ENCODE measurements at places on chromosomes 13 and 19.

- DNase-seq, result no peak
These were observed 9.7 kb downstream of the DPY19L3 start for GRCh38 chr19:32415246-32415645.

DNA sequence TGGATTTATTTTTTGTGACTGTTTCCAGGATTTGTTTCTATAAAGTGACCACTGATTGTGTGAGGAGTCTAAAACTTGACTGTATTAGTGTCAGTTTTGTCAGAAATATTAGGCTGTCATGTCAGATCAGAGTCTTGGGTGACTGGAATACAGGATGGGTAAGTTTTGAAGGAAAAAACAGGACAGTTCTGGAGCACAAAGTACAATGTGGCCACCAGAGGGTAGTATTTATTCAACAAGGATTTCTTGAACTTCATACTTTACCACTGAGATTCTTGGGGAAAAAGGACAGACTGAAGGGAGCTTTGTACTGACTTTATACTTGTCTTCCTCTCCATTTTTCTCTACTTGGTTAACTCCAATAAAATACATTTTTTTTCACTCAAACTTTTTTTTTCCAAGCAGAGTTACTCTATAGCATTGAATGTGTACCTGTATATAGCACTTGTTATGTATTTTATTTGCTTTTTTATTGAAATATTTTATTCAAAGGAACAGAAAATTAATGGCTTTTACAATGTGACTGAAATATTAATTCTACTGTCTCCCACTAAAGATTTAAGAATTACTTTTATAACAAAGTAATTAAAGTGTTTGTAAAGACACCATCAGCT lies 51.1 kb downstream of the LMO7 start:
- DNase-seq, result peak; percentile 26

DNA sequence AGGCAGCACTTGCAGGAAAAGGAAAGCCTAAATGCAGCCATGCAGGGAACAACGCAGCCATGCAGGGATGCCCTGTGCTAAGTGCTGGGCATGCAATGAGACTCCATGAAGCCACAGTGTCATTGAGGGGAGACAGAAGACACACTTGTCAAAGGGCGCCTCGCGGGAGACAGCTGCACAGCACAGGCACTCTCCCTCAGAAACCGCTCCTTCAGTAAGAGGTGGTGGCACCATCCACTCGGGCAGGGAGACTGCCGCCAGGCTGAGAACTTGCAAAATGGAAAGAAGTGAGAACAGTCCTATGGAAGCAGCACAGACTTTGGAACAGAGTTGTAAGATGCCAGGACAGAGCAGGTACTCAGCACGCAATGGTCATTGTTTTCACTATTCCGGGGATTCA lies 51.1 kb downstream of the GGACT start:
- no peak for DNase-seq

GRCh38 chr19:54287456-54287855 lies 6.5 kb upstream of the LILRB2 start:
- no peak for DNase-seq
